ENCODE measurements at places on chromosomes 5 and 9.

DNA sequence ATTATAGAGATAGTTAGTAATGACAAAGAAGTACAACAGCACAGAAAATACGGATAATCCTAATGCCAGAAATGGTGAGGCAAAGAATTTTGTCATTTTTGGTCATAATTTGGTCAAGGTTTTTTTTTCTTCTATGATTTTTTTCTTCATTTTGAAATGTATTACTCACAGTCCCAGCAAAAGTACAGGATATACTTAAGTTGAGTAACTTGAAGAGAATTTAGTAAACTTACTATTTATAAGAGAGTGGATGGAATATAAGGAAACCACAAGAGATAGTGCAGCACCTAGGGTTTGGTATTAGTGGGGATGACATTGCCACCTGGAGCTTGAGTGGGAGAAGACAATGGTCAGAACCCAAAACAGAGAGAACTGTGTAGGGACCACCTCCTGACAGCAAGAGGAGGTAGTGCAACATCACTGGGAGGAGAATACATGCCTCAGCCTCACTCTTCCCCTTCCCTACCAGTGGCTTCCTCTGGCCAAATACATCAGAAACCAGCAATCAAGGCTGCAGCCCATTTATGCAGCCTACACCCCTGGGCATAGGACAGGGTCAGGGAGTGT lies 434.5 kb upstream of the TRPC7 start:
- no peak for DNase-seq

- no peak for DNase-seq
Observed at GRCh38 chr5:173963182-173963838, 25.7 kb upstream of the C5orf47 start.

DNA sequence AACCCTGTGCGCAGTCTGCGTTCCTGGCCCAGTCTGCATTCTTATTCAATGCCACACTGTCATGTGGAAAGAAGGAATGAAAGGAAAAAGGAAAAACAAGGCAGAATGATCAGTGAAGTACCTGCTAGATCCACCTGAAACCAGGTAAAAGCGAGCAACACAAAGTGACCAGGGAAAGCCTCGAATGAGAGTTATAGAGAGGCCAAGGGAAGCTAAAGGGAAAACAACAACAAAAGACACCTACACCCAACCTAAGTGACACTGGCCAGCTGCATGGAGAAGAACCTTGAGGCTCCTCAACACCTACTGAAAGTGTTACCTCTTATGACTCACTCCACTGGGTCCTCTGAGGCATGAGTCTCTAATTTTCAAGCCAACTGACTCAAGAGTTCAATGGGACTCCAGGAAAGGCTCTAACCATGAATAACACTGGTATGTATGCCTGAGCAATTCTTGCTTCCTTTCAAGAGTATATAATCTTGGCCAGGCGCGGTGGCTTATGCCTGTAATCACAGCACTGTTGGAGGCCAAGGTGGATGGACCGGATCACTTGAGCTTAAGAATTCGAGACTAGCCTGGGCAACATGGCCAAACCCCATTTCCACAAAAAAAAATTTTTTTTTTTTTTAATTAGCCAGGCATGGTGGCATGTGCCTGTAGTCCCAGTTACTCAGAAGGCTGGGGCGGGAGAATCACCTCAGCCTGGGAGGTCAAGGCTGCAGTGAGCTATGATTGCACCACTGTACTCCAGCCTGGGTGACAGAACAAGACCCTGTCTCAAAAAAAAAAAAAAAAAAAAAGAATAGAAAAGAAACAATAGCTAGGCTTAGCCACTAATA lies 29.0 kb downstream of the MTMR12 start:
- DNase-seq: no peak

DNA sequence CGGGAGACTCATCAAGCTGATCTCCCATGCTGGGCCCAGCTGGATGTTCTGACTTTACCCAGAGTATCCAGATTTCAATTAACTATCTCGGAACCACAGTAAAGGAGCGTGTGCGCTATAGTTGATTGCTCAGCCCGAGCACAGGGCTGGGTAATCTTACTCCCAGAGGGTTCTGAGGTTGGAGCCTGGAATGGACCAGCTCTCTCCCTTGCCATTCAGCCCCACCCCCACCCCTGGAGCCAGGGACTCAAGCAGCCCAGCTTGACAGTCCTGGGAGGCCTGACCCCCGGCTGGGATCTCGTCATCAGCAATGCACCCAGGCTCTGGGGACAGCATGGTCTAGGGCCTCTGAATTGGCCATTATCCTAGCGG lies 23.7 kb upstream of the PTGES start:
- DNase-seq: no peak

DNA sequence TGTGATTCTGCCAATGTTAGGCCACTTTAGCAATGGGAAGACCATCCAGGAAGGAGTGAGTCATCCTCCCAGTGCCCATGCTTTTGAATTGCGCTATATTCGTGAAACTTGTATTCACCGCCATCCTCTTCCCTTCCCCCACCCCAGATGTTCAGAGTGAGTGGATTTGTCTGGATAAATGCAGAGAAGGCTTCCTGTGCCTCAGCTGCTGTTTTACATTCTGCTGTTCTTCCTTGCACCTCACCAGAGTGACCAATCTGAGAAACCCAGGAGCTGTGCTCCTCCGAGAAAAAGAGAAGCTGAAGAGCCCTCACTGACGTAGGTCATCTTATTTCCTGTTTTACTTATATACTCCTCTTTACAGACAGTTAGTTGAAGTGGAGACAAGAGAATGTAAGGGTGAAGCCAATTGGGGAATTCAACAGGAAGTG lies 24.6 kb upstream of the SVEP1 start:
- no peak for DNase-seq

DNA sequence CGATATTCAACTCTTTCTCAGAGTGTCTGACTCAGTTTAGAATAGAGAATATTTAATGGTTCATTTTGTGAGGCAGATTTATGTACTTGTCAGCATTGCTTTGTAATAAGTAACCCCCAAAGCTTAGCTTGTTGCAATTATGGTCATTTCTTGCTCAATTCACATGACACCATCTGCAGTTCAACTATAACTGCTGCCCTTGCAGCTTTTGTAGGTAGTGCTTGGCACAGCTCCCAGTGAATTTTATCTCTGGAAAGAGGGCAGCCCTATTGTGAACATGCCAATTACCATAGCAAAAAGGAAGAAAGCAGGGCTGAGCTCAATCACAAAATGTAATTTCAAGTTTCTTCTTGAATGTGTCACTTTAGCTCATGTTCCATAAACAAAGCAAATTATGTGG lies 1587.7 kb upstream of the ACO1 start:
- no peak for DNase-seq

DNA sequence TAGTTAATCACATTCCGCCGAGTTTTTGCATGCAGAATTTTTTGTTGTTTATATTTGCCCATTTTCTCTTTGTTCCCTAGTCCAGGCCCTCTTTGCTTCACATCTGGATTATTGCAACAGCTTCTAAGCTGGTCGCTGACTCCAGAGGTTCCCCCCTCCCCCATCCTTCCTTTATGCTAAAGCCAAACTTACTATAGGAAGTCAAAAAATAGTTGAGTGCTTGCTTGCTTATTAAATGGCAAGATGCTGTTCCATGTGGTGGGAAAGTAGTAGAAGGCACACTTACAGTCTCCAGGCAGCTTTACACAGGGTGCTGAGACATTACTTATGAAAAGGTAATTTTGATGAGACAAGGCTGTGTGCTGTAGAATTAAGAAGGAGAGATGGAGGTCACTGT lies 1.3 kb downstream of the ZBTB34 start:
- DNase-seq: no peak

- no peak for DNase-seq
Observed at GRCh38 chr9:135703726-135704125, 1.7 kb downstream of the KCNT1 start.
